Activated T-cell treated with anti-CD3 and anti-CD28 coated beads, Interleukin-2, amount 50 U/mL, for 24 hours (primary cell): ENCODE measurements at places on chromosomes 3 and 15.

- DNase-seq, result no peak
Observed at GRCh38 chr15:91861223-91861622, 7.7 kb downstream of the SLCO3A1 start.

- DNase-seq, result peak; percentile 43
Observed at GRCh38 chr3:170865209-170866094, 4.5 kb downstream of the RPL22L1 start.

GRCh38 chr3:116870379-116870778 lies 160.8 kb downstream of the TUSC7 start:
- DNase-seq, result no peak

DNA sequence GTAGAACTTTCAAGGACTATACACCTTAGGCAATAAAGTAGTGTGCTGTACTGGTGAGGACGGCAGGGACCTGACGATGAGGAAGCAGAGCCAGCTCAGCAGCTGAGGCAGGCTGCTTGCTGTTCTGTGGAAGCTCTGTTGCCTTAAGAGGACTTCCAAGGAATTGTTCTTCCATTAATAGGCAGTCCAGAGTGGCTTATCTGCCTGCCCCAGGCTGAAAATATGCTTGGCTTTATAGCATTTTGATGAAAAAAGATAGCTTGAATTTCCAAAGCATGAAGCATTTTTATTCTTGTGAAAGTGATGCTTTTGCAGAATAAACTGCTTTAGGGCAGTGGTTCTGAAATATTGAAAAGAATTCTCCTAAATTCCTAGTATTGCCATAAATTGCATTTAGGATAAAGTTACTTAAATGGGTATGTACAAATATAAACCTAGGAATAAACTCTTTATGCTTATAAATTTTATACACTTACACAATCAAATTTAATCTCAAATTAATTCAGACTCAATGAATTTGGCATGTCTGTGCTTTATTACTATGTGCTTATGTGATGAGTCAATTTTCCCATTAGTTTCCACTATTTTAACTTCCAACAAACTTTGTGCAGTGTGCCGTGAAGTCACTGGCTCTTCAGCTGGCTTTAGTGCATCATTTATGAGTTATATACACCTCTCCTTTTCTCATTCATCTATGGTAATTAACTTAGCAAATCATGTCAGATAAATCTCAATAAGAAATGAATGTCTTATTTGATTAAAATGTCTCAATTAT lies 231.0 kb upstream of the RASGRP1 start:
- no peak for DNase-seq

GRCh38 chr3:3902161-3902560 lies 102.9 kb downstream of the LRRN1 start:
- DNase-seq, result no peak

GRCh38 chr15:85625856-85626255 lies 168.9 kb downstream of the KLHL25 start:
- no peak for DNase-seq

- DNase-seq, result no peak
Observed at GRCh38 chr3:128541246-128541645, 48.2 kb upstream of the GATA2 start.

- DNase-seq, result no peak
Observed at GRCh38 chr3:108410531-108410984, 99.8 kb downstream of the MYH15 start.

DNA sequence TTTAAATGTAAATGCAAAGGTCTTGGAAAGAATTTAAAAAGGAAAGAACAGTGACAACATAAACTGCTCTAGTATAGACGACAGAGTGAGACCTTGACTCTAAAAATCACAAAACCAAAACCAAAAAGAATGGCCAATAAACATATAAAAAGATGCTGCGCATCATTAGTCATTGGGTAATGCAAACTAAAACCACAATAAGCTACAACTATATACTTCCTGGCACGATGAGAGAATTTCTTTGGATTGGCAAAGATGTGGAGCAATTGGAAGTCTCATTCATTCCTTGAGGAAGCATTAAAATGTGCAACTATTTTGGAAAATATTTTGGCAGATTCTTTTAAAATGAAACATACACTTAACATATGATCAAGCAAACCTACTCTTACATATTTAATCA lies 98.7 kb upstream of the ZPLD1 start:
- no peak for DNase-seq

GRCh38 chr3:10783360-10784351 lies 32.4 kb upstream of the SLC6A11 start:
- DNase-seq, result no peak

- DNase-seq, result no peak
Observed at GRCh38 chr3:152255290-152255689, 13.4 kb upstream of the MBNL1 start.

DNA sequence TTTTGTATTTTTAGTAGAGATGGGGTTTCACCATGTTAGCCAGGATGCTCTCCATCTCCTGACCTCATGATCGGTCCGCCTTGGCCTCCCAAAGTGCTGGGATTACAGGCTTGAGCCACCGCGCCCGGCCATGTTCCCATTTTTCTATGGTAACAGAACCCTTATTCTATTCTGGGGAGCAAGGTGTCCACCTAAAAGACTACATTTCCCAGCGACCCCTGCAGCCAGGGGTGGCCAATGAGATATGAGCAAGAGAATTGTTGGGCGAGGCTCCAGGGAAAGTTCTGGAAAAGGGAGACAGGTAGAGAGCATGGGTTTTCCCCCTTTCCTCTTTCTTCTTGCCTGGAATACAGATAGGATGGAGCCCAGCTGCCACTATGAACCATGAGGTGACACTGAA lies 96.9 kb downstream of the LINGO1 start:
- DNase-seq, result no peak

- peak; percentile 11 for DNase-seq
Observed at GRCh38 chr3:127689266-127689860, 16.6 kb downstream of the ABTB1 start.

DNA sequence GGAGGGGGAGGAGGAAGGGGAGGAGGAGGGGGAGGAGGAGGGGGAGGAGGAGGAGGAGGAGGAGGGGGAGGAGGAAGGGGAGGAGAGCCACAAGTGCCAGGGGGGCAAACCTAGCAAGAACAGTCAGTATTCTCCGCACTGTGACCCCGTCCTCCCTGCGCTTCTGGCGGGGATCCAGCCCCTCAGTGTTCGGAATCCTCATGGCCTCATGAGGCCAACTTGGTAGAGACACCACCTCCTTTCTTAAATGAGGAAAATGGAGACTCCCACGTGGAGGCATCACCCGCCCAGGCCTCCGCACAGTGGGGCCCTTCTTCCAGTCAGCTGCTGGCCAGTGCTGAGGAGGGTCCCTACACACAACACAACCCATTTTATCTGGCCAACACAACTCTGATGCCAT lies 163.4 kb downstream of the XXYLT1 start:
- no peak for DNase-seq

DNA sequence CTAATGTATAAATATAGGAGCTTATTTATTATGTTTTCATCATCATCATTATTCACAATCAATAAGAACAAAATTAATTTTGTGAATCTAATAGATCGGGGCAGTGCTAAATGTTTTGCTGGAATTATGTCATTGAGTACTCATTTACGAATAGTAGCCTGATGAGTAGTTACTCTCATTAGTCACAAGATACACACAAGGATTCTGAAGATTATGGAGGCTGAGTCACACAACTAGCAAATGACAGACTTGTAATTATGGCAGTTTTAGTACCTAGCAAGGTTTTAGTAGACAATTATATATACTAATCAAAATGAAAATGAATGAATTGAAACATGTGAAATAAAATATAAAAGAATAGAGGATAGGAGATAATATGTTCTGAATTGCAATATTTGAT lies 954.2 kb downstream of the CADM2 start:
- no peak for DNase-seq

GRCh38 chr3:143220741-143221140 lies 101.2 kb downstream of the CHST2 start:
- DNase-seq, result no peak

GRCh38 chr15:88661761-88662556 lies 23.1 kb downstream of the ISG20 start:
- no peak for DNase-seq

DNA sequence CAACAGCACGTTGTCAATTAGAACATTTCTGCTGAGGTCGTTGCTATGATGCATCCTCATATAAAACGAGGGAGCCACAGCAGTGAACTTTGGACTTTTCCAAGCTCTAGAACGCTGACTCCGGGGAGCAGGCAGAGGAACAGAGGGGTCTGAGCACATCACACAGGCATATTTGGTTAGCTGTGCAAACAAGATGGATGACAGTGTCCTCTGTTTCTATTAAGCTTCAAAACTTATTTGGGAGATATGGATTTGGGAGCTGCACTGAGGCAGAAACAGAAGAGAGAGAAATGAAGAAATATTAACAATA lies 278.0 kb upstream of the TBL1XR1 start:
- DNase-seq, result no peak

DNA sequence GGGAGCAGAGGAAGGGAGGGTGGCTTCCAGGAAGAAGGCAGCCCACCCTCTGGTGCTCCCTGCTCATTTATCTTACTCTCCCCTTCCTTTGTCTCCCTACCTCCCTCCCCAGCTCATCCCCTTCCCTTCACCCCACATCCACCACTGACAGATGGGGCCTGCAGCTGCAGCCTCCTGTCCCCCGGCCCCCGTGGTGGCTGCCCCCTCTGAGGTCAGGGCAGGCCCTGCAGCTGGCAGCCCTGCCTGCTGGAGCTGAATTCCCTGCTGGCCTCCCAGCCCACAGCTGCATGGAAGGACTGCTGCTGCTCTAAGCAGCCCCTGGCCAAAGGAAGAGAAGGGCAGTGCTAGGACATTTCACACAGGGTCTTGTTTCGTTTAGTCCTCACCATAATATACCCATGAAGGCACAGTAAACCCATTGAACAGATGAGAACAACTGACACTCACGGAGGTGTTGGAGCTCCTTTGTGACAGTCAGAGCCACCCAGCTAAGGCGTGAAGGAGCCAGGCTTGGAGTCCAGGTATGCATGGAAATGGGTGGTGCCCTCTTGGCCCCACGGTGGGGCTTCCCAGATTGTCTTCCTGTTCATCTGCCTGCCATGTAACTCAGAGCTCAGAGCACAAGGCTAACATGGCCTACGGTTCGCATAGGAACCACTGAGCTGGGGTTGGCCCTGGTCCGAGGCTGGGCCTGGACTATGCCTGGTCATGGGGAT lies 121.7 kb upstream of the PRR20G start:
- DNase-seq, result no peak

DNA sequence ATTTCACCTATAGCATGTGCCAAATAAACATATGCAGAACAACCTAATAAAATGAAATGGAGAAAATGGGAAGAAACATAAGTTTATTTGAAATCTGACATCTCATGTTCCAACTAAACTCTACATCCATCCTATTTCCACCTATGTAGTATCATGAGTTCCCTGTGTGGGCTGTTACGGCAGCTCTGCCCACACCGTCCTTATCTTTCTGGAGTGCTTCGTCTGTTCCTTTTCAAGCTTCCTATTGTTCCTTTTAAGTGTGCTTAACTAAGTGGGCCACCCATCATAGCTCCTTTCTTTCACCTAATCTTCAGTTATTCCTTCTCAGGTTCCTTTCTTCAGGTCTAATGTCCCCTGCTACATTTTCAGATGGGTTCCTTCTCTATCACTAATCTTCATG lies 17.3 kb downstream of the RYR3 start:
- no peak for DNase-seq

- no peak for DNase-seq
Observed at GRCh38 chr3:151219056-151219455, 16.0 kb upstream of the GPR171 start.

- DNase-seq, result no peak
Observed at GRCh38 chr3:177585271-177585670, 388.0 kb upstream of the TBL1XR1 start.

DNA sequence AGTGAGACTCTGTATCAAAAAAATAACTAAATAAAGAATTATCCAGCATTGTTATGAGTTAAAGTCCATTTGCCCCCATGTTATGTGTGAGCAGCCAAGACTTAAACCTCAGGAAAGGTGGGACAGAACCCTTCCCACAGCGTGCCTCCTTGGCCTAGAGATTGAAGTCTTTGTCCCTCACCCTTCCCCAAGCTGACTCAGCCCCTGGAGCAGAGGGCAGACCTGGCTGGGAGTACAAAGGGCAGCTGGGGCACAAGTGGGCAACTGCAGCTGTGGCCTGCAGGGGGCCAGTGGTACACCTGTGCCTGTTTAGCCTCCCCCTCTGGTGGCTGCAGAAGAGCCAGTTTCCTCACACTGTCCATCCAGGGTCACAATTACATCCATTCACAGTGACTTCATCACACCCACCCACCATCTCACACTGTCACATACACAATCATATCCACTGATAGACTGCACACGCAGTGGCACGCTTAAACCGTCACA lies 940 bp upstream of the ACY1 start:
- DNase-seq, result peak; percentile 59

DNA sequence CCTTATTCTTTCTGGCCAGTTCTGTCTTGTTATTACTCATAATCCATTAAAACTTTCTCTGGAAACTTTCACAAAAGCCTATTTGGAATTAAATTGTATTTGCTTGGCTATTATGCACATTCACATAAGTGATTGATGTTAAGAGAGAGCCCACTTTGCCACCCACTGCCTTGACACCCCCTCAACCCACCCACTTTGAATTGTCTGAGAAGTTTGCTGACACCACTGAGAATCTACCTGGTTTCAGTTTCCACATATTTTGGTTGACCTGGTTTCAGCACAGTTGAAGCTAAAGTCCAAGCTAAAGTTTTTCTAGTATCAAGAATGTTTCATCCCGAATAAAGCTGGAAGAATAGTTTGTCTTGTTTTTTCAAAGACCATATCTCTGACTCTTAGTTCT lies 70.9 kb downstream of the ARMC8 start:
- DNase-seq, result no peak

GRCh38 chr3:172520301-172520831 lies 2.9 kb downstream of the TNFSF10 start:
- peak; percentile 42 for DNase-seq

- DNase-seq, result no peak
Observed at GRCh38 chr3:7112523-7113056, 251.7 kb downstream of the GRM7 start.

DNA sequence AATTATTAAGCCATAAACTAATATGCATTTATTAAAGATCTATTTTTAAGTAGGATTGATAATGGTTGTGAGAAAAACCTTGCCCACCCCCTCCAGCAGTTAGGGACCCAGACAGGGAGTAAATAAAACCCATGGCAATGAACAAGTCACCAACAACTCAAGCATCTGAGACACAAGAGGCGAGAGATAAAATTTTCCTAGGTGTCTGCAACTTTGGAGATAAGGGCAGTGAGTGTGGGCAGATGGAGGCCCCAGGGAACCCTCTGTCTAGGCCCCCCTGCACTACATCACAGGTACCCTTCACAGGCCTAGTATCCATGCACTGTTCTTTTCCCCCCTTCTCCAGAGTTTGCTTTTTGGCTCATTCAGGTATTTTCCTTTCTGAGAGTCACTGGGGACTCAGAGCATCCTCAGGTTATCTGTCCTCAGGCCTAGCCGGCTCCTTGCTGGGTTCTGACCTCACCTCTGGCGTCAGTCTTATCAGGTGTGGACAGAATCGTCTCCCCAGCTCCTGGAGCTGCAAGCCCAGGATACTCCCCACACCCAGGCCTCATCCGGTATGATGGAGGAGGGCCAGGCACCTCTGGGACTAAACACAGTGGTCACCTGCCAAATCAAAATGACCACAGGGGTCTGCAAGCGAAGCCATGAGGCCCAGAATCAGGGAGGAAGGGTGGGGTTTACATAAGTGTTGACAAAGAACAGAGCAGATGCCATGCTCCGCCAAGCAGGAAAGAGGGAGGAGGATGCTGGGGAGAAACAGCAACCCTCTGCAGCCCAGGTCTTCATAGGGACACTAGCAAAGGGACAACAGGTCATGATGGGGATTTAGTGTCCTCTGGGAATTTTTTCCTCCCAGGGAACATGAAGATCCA lies 50.4 kb downstream of the CCNL1 start:
- DNase-seq, result no peak

- DNase-seq, result no peak
Observed at GRCh38 chr3:79976466-79976865, 208.7 kb upstream of the ROBO1 start.
